ENCODE measurements at places on chromosomes 4 and X.

DNA sequence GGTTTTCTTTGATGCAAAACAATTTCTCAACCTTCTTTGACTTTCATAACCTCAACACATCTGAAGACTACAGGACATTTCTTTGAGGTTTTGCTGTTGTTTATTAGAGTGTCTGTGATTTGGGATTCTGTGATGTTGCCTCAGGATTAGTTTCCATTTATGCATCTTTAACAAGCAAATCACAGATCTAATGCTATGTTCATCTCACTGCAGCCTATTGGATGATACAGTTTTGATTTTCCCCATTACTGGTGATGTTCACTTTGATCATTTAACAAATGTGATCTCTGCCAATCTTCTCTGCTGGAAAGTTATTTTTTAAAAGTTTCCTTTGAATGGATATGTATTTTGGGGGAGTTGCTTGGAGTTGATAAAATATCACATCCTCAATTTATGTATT, 624.9 kb upstream of the HS3ST1 start:
- no peak for DNase-seq

DNA sequence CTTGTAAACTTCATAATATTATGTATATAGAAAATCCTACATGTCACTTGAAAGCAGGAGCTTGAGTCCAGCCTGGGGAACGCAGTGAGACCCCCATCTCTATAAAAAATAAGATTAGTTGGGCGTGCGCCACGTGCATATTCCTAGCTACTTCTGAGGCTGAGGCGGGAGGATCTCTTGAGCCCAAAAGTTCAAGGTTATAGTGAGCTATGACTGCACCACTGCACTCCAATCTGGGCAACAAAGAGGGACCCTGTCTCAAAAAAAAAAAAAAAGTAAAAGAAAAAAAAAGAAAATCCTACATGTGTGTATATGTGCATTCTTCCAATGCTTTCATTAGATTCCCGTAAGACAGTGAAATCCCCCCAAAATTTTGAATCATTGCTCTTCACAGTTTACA, 1.7 kb downstream of the SEC31A start:
- no peak for DNase-seq

DNA sequence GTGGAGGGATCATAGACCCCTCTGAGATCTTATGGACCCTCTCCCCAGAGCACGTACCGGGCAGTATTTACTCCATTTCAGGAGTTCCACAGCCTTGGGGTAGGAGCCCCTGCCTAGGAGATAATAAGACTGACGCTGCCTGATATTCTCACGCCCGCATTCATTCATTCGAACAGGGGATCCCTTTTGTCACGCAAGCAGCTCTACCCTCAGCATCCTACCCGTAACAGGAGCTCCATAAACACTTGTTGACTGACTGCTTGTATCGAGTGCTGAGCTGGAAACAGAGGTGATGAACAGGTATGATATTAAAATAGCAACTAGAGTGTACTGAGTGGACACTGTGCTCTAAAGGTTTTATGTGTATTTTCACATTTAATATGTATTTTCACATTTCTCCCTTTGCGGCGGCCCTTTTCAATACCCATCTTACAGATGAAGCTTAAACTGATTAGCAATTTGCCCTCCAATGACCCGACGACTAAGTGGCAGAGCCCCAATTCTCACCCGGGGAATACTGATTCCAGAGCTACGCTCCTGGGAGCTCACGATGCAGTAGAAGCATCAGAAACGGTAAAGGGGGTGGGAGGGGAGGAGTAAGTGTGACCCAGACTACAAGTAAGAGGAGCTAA, 888 bp downstream of the RAB28 start:
- no peak for DNase-seq

- peak; percentile 22 for DNase-seq
Measured at GRCh38 chr4:152063621-152064240, 302.9 kb upstream of the GATB start.

DNA sequence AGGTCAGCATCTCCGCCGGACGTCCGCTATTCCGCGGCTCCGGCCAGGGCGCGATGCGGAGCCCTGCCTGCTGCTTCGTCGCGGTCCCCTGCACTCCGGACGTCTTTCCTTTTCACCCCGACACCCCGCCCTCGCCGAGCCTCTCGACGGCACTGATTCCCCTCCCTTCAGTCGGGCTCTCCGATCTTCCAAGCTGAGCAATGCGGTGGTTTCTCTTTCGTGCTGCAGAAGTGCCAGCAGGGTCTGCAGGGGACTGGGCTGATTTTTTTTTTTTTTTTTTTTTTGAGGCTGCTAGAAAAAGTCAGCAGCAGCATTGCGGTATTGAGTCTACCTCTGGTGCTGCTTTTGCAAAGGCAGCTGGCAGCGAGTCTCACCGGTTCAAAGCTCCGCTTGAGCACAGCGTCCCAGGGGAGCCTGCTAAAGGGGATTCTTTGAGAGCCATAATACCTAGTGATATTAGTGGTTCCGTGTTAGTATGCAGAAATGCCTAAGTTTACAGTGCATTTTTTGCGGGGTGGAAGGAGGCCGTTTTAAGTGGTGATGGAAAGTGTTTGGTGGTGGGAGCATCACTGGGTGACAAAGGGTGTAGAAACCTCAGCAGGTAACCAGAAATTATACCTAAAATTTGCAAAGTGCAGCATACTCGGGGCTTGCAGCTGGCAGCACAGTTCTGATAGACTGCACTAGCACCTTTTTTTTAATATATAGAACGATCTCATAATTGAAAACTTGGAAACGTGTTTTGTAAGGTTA, 969 bp downstream of the STIM2 start:
- peak; percentile 60 for DNase-seq

DNA sequence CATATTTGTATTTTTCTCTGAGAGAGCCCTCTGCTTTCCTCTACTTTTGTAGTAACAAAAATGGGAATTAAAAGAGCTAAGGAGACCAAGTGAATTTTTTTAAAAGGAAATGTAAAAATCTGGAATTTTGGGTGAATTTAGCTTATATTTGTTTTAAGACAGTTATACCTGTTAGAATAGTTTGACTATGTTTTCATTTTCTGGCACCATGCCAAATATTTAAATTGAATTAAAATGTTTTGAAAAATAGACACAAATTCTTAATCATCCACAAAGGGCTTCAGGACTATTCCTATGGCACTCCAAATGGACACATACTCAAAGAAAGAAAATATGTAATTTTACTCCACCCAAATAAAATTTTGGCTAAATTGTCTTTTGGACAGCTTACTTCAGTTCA, 209.6 kb downstream of the SH3BGRL start:
- DNase-seq, result no peak

All from activated T-helper 1 cell treated with anti-CD3 and anti-CD28 coated beads, Interleukin-2, amount 50 U/mL, for 16 hours (primary cell).